ENCODE measurements at places on chromosomes 16 and 17.

GRCh38 chr17:17792551-17793377, 44.0 kb downstream of the SREBF1 start:
- no peak for DNase-seq

- no peak for DNase-seq
Measured at GRCh38 chr16:11099672-11100205, 155.4 kb downstream of the CLEC16A start.

DNA sequence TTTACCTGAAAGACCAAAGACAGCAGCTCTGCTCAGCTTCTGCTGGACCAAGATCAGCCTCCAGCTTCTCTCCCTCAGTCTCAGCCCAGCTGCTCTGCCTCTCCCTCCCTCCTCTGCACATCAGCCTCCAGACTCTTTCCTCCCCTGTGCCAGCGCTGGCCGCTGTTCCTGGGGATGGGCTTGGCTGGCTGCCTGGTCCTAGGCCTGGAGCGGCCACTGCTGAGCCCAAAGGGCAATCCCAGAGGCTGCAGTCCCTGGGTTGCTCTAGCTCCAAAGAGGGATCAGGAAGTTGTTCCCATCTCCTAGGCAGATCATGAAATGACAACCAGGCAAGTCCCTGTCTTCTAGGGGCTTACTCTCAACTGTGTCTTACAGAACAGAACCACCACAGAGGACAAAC, 31.3 kb downstream of the DCUN1D3 start:
- no peak for DNase-seq

DNA sequence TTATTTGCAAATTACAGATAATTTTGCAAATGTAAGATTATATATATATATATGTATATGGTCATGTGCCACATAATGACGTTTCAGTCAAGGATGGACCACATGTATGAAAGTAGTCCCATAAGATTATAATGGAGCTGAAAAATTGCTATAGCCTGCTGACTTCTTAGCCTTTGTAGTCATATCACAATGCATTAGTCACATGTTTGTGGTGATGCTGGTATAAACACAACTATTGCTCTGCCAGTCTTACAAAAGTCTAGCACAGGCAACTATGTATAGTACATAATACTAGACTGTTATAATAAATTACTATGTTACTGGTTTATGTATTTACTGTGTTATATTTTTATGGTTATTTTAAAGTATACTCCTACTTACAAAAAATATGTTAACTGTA, 444.3 kb downstream of the KCNJ2 start:
- no peak for DNase-seq

- no peak for DNase-seq
Measured at GRCh38 chr17:69634844-69635243, 220.3 kb downstream of the MAP2K6 start.

- no peak for DNase-seq
Measured at GRCh38 chr17:20171741-20172365, 162.7 kb downstream of the SPECC1 start.

DNA sequence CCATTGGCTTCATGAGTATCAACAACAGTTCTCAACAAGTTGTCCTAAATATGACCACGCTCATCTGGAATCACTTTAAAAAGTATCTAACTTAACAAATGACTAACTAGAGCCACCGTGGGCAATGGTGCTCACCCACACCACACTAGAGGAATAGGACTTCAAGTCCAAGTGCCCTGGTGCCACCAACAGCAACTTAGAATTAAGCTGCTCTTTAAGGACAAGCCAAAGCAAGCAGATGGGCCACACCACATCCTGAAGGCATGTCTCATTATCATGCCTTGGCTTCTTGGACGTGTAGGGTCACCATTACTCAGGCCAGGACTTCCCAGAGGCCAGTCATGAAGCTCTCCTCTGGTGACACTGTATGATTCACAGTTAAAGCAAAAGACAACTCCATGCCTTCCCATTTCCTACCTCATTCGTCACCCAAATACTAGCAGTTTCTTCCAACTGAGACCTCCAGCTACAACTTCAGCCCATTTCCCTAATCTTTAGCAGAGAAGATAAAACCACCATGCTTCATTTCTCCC, 9.4 kb upstream of the SLC6A4 start:
- no peak for DNase-seq

GRCh38 chr17:80856863-80857755, 134.5 kb upstream of the CHMP6 start:
- no peak for DNase-seq

DNA sequence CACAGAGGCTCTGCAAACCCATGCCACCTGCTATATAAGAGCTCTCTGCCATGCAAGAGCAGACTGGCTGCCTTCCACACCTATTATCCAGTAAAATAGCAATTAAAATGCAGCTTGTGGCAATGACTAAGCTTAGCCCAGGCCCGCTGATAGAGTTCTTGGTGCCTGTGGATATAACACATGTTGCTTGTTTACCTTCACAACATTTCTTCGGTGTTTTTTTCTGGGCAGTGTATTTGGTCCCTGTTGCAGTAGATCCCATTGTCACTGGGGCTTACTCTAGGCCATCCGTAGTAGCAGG, 63.5 kb downstream of the SPECC1 start:
- DNase-seq, result no peak

All from HTR-8/SVneo (cell line).